ENCODE measurements at places on chromosomes 1 and 21. TPM values are rescaled to one million over a fixed set of nuclear protein-coding genes. Genes with fewer than 3 reads are reported as not detected.

DNA sequence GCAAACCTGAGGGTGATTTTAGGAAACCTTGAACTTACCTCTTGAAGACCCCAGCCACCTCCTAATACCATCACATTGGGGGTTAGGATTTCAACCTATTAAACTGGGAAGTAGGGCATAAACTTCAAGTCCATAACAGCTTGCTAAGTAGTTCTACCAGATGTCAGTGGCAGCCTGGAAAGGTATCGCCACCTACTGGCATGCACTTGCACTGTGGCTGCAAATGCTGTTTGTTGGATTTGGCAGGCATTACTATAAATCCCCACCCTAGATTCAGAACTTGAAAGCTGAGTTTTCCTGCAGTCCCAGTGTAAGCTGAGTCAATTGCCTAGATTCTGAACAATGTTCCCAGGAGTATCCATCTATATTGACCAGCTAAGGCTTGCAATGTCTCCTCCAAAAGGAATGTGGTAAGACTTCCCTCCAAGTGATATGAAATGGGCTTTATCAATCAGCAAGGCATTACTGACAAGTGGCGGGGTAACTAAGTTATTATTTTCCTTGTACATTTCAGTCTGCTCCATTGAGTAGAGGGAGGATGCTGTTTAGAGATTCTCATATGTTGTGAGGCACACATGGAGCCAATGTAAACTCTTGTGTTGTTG, 474.5 kb downstream of the PTPRC start:
- DNase-seq = peak; percentile 8

- DNase-seq = no peak
Measured at GRCh38 chr1:157084720-157085119, 14.9 kb downstream of the ETV3L start.

DNA sequence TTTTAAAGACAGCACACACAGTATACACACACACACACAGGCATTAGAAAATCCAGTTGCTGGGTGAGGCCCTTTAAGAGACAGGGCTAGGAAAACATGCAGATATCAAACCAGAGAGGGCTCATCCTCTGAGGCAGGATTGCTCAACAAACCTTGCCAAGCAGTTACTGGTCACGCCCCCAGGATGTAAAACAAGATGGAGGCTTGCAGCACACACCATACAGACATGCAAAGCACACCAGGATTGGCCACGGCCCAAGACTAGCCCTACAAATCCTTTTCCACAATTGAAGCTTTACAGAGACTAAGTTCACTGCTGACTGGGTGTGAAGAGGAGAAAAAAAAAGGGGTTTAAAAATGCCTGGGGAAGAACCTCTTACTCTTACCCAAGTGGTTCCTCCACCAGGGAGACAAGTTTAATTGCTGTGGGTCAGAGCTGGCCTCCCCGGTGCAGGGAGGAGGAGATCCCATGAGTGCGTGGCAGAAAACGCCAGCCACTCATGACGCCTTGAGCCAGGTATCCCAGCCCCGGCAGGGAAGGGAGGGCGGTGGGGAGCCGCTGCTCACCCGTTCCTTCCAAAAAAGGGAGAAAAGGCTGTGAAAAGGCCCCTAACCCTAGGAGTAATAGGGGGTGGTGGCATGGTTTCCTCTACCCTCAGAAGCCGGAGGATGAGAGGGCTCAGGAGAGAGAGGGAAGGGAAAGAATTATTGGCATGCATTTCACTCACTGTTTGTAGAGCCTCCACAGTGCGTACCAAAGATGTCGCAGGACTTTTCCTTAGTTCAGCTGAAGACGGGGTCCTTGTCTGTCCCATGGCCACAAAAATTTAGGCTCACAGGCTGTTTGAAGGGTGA, 594.6 kb upstream of the ZP4 start:
- peak; percentile 11 for DNase-seq

GRCh38 chr1:161497961-161498360, 7.3 kb upstream of the FCGR2A start:
- DNase-seq = no peak

DNA sequence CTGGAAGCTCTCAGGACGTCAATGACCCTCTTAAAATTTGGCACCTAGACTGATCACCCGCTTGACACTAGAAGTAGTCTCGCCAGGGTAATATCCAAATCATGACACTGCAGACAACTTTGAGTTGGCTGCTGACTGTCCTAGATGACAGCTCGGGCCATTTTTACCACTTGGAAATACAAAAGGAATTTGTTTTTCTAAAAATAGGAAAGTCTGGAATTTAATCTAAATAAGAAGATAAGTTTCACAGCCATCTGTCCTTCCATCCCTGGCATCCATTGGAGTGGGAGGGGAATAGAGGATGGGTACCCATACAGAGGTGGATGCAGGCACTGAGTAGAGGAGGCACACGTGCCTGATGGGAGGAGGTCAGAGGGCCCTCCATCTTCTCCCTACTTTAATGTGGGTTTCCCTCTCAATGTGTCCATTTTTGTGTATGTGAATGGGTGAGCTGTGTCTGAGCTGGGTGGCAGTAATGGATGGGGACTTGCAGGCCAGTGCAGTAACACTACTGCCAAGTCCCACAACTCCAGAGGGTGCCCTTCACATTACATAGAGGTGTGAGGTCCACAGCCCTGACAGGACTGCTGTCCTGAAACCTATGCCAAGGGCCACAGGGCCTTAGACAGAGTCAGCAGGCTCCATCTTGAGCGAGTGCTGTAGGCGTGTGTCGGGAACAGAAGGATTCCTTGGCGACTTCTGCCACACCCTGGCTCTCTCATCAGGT, 104.8 kb upstream of the IPO9 start:
- DNase-seq = no peak

The FCRL1 gene
- total RNA-seq = not detected

Data from thyroid gland (tissue), 4 donors.